ENCODE measurements at places on chromosomes 7 and 10. TPM values are rescaled to one million over a fixed set of nuclear protein-coding genes. Genes with fewer than 3 reads are reported as not detected.

GRCh38 chr7:6461946-6462550 lies 14.3 kb upstream of the DAGLB start:
- DNase-seq: no peak

Gene PLXNA4
- total RNA-seq: not detected

GRCh38 chr7:103718482-103719061 lies 270.9 kb downstream of the RELN start:
- DNase-seq: no peak

DNA sequence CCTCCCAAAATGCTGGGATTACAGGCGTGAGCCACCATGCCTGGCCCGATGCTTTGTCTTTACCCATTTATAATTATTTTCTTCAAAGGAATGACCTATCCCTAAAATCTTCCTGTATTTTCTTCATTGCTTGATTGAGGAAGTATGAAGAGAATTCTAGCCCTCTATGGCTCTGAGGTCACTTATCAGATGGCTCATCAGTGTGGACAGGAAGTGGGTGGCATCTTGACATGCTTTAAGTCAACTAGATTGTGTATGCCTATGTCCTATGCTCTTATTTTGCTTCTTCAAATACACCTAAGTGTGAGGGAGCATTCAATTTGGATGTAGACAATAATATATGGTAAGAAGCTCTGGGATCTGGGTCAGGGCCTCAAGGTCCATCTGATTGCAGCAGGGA lies 1020.5 kb downstream of the LRMDA start:
- no peak for DNase-seq

Gene PRTFDC1
- total RNA-seq: 1.6 TPM

GRCh38 chr7:5139998-5140397 lies 50.0 kb upstream of the WIPI2 start:
- DNase-seq: no peak

DNA sequence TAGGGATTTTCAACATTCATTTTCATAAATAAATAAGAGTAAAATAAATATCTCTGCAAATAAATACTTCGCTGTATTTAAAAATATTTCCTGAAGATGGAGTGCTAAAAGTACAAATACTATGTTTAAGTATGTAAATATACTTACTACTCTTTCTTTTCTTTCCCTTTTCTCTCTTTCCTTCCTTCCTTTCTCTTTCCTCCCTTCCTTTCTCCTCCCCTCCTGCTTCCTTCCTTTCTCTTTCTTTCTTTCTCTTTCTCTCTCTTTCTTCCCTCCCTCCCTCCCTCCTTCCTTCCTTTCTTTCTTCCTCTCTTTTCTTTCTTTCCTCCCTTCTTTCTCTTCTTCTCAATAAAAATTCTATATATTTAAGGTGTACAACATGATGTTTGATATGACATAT lies 496.1 kb downstream of the CCSER2 start:
- DNase-seq: no peak

DNA sequence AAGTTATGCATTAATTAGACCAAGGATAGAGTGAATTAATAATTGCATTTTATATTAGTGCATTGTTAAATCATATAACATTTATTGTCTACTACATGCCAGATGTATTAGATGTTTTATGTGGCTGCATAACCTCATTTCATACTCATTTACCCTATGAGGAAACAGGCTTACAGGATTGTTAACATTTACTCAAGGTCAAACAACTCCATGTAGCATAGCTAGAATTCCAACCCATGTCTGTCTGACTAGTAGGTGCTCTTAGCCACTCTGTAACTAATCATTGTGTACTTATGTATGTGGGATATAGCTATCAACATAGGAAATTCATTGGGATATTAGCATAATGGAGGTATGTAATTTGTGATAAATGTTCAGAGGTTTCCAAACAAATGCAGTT lies 46.3 kb downstream of the PHYHIPL start:
- no peak for DNase-seq

DNA sequence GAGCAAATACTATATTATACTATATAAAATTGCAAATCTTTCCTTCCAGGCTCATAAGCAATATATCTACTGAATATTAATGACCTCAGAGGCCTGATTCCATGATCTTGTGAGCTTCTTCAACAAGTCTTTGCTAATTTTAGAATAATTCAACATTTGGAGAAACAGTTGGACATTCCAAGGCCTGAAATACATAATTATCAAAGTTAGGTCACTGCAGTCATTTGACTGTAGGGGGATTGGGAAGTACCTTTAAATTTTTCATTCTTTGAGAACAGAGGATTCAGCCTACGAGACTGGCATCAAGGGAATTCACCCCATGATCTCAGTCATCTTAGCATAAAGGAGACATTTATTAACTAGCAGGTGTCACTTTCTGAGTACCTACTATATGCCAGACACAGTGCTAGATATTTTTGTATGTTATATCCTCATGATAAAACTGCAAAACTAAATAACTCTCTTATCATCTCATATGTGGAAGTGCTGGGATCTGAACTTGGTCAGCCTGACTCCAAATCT lies 85.4 kb downstream of the DOCK4 start:
- no peak for DNase-seq

GRCh38 chr7:64992971-64993370 lies 2.1 kb upstream of the ZNF117 start:
- DNase-seq: no peak

- DNase-seq: no peak
Measured at GRCh38 chr10:31401287-31401686, 82.3 kb downstream of the ZEB1 start.

DNA sequence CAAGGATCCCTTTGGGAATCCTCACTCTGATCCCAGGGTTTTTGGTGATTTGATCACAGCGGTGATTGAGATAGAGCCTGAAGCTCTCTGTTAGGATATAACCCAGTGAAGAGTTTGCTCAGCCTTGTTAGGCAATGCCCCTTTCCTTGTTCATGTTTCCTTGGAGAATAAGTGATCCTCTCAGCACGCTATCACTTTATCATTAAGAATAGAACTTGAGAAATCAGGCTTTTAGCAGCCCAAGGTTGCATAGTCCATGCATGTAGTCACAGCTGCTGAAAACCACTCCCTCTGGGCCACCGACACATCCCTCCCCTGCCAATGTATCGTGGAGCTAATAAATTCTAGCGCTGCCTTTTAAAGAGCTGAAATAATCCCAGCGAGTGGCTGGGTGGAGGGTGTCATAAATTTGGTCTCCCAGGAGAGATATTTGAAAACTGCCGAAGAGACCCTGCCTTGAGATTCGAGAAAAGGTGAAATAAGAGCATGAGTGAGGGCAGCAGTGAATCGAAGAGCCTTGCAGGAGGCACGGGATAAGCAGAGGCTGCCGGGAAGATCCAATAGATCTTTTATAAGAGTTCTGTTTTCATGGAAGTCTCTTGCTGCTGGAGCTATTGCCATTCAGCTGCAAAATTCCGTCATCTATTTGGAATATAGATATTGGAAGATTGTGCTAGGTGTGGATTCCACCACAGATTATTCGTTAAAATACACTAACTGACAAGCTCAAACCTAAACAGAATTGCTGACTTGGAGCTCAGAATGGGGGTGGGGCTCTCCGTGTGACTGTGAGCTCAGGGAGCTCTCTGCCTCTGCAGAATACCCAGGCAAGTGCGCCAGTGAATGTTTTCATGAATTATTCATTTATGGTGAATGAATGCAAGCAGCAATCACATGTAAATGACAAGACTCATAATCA lies 249.8 kb downstream of the TRIL start:
- DNase-seq: no peak

GRCh38 chr10:103111031-103111917 lies 81.8 kb downstream of the NT5C2 start:
- no peak for DNase-seq

DNA sequence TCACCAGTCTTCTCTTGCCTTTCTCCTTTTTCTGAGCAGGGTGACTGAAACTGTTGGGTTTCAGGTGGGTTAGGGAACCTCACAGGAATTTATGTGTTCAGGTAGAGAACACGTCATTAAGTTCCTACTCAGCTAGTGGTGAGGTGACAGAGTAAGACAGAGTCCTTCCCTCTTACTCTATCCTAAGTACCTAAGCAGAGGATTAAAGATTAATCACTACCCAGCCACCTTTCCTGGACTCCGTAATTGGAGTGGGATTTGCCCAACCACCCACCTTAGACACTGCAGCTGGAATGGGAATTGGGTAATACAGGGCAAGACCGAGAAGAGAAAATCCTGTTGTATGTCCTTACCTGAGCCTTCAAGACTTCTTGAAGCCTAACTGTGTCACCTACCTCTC lies 158.1 kb downstream of the LRRC4 start:
- no peak for DNase-seq

DNA sequence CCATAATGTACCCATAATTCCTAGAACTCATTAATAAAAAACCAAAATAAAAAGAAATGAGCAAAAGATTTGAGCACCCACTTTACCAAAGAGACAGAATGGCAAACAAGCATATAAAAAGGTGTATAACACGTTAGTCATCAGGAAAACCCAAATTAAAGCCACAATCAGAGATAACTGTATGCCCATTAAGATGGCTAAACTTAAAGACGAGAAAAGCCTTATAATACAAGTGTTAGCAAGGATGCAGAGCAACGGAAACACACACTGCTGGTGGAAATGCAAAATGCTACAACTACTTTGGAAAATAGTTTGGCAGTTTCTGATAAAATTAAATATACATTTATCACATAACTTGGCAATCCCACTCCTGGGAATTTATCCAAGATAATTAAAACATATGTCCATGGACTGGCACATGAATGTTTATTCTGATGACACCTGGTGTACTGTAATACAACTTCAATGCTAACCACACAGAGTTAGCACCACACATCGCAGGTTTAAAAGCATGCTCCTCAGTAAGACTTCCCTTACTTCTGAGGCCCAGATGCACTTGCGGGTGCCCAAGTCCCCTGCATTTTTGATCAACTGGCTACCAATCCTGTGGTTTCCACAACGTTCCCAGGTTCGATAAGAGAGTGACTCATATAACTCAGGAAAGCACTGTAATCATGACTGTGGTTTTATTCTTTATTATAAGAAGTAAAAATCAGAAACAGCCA lies 158.6 kb downstream of the SNX13 start:
- DNase-seq: no peak

DNA sequence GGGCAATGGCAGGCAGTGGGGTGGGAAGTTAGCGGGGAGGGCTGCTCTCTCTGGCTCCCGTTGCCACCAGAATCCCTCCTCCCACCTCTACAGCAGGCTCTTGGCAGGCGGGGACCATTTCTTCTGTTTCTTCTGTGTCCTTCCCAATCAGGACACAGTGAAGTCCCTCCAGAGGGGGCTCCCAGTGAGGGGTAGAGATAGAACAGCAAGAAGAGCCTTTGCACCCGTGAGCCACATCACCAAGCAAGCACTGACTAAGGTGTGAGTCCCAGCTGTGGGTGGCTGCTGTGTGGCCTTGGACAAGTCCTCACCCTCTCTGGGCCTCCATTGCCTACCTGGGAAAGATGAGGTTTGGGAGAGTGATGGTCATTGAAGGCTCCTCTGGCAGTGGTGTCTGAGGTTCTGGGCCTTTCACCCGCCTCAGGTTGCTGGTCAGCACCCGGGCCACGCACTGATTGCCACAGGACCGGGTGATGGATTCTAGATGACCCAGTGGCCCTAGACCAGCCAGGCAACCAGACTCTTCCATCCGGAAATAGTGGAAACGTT lies 26.0 kb upstream of the PCBD1 start:
- no peak for DNase-seq

Gene ABCC2
- total RNA-seq: 1.1 TPM

- DNase-seq: no peak
Measured at GRCh38 chr7:48168159-48168558, 3.1 kb upstream of the ABCA13 start.

Gene KEL
- 0.20 TPM for total RNA-seq

GRCh38 chr10:96470116-96470743 lies 43.5 kb downstream of the TLL2 start:
- DNase-seq: no peak

GRCh38 chr10:91462423-91462822 lies 52.3 kb downstream of the HECTD2 start:
- DNase-seq: no peak

Gene AKR1C1
- total RNA-seq: 0.22 TPM

Gene OR2A1
- total RNA-seq: not detected

Gene AGR2
- not detected for total RNA-seq

Measured in CD8-positive, alpha-beta memory T cell (primary cell).